ENCODE measurements at places on chromosomes 2 and 18.

GRCh38 chr18:2923464-2923863 is 76.7 kb downstream of the EMILIN2 start:
- DNase-seq = no peak

DNA sequence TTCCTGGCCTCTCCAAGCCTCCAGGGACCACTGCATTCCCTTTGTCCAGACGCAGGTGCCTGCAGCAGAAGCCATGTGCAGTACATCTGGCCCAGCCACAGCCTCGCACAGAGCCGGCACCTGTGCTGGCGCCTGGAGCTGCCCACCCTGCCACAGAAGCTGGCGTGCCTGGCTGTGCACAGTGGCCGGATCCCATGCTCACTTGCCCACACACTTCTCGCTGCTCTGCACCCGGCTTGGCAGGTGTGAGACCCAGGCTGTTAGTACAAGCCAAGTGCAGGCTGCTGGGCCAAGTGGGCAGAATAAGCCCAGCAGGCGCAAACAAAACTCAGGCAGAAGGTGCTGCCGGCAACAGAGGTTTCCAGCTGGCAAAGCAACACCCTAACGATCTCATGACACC is 124.5 kb upstream of the CCDC150 start:
- no peak for DNase-seq

DNA sequence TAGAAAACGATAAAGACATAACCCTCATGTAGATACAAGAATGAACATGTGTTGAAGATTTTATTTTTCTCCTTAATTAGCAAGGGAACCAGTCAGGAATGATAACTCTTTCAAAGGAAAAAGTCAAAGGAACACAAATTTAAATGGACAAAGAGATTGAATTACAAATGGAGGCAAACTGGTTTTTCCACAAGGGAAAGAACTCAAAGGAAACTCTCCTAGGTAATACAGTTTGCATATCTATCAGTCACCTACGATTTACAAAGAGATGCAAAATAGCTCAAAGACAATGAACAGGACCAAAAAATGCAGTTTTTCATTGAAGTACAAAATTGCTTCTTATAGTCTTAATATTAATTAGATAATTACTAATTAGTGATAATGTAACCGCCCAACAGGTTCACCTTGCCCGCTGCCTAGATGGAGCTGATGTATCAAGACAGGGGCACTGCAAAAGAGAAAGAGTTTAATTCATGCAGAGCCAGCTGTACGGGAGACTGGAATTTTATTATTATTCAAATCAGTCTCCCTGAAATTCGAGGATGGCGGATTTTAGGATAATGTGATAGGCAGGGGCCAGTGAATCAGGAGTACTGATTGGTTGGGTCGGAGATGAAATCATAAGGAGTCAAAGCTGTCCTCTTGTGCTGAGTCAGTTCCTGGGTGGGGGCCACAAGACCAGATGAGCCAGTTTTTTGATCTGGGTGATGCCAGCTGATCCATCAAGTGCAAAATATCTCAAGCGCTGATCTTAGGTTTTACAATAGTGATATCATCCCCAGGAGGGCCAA is 151.0 kb downstream of the TMEM17 start:
- DNase-seq = no peak

DNA sequence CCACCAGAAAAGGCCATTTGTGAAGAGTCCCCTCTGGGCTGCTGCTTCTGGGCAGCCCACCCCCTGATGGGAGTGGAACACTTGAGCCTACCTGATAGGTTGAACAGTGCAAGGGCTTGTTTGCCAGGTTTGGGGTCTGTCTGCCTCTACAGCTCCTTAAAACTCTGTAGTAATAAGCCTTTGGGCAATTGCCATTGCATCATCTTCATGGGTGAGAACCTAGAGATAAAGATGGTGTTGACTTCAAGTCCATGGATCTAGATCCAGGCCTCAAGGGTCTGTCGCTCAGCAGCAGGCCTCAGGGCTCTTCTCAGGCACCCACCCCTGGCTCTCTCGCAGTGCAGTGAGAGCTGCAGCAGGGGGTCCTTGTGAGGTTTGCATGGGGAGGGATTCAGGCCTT is 47.1 kb upstream of the MCFD2 start:
- DNase-seq = no peak

- no peak for DNase-seq
Measured at GRCh38 chr2:147037048-147037447, 807.8 kb upstream of the ACVR2A start.

DNA sequence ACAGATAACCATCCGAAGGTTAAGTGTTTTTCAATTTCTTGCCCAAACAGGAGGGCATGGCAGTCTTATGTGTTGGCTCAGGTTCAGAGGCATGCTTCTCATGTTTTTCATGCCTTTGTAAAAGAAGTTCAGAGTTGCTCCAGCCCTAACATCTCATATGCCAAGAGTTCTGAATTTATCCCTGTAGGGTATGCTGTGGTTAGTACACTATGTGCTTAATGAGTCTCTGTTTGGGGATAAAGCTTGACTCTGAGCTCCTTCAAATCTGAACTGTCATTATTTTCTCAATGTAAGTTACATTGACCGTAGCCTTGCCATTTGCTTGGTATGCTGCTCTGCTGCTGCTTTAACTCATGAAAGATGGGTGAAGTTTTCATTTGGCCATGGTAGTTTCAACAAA is 67.9 kb upstream of the PNPT1 start:
- no peak for DNase-seq

DNA sequence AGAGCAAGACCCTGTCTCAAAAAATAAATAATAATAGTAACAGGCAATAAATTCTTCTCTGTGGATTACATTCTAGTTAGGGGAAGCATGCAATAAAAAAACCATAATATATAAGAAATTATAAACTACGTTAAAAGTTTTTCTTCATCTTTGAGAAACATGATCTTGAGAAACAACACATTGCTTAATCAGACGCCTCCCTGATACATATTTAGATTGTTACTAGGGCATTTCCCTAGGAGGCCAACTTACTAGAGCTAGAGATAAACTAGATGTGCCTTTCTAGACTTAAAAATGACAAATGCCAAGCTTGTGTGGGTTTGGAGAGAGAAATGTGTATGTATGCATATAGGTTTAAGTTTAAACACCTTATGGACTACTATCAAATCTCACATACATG is 76.3 kb upstream of the GALNT5 start:
- DNase-seq = no peak

DNA sequence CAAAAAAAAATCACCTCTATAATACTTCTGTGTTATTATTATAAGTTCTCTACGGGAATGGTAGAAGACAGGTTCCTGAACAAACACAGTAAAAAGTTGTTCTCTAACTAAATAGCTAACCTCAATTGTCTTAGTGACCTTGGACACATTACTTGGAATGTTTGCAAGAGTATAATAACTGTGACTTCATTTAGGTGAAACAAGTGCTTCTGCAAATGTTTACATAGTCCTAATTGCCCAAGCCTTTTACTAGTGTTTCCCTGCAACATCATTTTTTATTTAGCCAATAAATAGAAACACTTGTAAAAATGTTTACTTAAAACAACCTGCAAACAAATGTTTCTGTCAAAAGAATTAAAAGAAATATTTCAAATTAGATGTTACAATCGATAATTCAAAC is 9.9 kb downstream of the PLEKHM3 start:
- DNase-seq = no peak

DNA sequence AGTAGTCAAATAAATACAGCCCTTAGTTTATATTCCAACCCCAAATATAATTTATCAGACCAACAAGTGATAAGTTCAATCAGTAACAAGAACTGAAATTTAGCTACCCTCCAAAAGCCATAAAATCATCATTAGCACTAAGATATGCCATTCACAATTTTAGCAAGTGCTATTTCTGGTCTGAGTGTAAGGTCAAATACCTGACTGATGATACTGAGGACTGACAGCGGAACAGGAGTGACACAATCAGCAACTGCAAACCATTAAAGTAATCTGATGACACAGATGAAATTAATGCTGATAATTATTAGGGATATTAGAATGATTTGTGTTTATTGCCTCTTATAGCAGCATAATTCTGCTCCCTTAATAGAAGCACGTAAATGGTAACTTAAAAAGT is 152.7 kb upstream of the SPHKAP start:
- DNase-seq = no peak

- DNase-seq = no peak
Measured at GRCh38 chr2:2389215-2389614, 58.1 kb upstream of the MYT1L start.

DNA sequence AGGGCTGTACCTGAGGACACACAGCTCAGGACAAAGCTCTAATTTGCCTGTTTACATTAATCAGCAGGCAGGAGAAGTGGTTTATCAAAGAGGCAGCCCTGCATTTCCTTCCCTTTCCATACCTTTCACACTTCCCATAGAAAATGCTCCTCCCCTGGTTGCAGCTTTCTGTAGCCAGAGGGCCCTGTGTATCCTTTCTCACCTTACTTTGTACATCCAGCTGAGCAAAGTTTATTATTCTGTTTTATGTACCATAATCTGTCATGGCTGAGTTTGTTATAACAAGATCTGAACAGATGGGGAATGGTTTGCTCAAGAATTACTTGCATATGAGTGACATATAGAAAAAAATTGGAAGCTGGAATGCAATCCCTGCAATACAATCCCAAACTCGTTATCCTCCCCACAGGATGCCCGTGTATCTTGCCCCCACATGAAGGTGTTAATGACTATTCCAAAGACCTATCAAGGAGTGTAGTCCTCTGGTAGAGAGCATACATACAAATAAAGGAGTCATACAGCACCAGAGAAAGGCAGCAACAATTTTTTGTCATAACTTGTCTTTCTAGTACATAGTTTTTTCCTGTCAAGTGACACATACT is 1025.8 kb upstream of the KLHL29 start:
- no peak for DNase-seq

- no peak for DNase-seq
Measured at GRCh38 chr2:165796129-165796528, 2.1 kb upstream of the GALNT3 start.

DNA sequence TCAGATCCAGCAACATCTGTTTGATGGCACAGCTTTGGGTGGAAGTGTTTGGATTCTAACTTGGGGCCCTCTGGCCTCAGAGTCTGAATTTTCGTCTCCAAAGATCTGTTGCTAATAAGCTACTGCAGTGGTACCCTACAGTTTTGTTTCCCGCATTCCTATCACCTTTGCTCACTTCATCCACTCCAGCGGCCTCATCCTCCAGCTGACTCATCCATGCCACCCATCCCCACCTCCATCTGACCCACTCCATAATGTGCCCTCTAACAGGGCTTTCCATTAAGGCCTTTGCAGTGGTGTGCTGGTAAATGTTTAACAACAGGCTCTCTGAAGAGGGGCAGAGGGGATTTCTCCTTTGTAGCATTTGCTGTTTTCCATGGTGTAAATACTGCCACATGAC is 225.5 kb downstream of the TGIF1 start:
- no peak for DNase-seq

DNA sequence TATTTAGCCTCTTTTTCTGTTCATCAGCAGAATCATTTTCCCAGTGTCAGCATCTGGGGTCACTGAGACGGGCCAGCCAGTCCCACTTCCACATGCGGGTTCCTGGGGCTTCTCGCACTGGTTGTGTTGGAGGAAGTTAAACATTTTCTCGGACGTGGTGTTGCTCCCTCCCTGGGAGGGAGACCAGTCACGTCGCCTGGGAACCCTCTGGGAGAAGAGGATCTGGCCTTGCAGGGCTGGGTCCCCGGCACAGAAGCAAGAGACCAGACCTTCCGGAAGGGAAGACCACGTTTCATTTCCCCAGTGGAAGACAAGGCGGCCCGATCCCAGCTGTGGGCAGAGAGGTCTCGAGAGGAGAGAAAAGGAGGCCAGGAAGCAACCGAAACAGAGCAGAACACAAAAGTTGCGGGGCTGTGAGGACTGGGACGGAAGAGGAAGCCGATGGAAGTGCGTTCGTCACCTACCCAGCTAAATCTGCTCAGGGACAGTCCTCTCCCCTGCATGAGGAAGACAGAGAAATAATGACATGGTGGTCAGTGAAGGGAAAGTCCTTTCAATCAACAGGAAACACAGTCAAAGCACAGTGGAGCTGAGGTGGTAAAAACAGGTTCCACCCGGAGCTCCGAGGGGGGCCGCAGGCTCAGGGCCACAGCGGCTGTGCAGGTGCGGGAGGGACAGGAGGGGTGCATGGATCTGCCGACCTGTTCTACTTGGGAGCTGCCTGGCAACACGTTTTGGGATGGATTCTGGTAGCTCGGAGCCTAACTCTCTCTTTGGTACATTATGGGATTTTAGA is 144.4 kb downstream of the MBP start:
- no peak for DNase-seq

DNA sequence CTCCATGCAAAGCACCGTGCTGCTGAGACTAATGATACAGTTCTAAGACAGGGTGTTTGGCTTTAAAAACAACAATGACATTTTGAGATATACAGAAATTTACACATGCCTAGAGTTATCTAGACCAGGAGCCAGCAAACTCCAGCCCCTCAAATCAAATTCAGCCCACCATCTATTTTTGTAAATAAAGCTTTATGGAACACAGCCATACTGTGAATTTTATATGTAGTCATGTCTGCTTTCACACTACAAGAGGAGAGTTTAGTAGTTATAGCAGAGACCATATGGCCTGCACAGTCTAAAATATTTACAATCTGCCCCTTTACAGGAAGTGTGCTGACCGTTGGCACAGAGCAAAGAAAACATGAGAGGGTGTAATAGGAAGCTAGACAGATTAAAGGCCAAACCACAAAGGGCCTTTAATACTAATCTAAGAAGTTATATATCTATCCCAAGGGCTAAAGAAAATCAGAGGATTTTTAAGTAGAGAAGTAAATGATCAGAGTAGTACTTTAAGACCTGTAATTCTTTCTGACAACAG is 39.4 kb downstream of the NBAS start:
- no peak for DNase-seq
